ENCODE measurements at places on chromosomes 16 and 17.

DNA sequence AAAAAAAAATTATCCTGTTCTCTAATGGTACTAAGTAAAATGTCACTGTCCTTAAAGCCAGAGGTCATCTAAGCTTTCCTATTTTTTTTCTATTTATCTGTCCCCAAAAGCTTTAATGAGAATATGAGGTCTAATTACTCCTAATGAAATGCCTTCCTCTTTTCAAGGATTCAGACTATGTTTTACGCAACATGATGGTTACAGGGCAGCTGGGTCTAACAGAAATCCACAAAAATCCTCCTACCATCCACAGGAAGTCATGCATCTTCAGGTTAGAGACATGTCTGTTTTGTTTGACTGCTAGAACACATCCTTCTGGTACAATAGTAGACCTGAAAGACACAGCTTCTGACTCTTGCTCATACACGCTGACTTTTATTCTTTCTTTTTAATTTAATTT is 29.7 kb upstream of the NSRP1 start:
- no peak for DNase-seq

DNA sequence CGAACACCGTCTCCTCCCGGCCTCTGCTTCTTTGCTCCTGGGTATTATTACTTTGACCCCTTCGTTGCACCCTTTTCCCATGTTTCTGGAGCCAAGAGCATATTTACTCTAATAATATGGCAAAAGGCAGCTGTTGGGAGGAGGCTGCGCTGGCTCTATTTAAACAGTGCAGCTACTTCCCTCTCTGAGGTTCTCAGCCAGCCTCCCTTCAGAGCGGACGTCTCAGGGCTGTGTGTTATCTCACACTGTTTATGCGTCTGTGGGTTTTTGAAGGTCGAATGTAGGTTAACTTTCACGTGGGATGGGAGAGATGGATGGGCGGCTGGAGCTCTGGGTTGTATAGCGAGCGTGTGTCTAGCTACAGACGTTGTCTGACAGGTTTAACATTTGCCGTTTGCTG is 45.3 kb downstream of the COX4I1 start:
- DNase-seq = no peak

GRCh38 chr17:78933959-78934568 is 8.9 kb upstream of the TIMP2 start:
- peak; percentile 100 for DNase-seq

- DNase-seq = no peak
These were observed 3.6 kb downstream of the ZACN start for GRCh38 chr17:76082326-76083251.

DNA sequence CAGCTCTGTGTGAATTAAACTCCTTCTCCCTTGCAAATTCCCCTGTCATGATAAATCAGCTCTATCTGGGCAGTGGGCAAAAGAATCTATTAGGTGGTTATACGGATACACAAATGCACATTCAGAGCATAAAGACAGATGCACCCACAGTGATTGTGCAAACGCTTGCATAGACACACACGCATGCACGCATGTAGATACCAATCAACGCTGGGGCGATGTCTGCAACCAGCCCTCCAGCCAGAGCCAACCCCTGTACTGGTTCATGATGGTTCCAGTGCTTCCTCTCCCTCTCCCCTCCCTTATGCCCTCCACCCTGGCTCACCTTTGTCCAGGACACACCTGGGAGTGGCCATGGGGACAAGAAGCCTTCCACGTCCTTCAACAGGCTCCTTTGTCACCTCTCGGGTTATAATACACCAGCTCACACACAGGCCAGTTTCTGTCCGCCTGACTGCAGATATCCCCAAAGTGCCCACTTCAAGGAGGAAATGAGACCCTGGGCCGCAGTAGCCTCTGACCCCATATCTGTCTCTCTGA is 33.1 kb upstream of the SNN start:
- DNase-seq = no peak

Measured in myocyte (in vitro differentiated cells).